ENCODE measurements at places on chromosomes 2 and 18. TPM values are rescaled to one million over a fixed set of nuclear protein-coding genes. Genes with fewer than 3 reads are reported as not detected.

The DAPL1 gene
- not detected for total RNA-seq

The AMER3 gene
- total RNA-seq = not detected

The DSG2 gene
- total RNA-seq = 0.53 TPM

The COBLL1 gene
- total RNA-seq = 0.05 TPM

The USP34 gene
- total RNA-seq = 91.1 TPM

The GRHL1 gene
- 0.48 TPM for total RNA-seq

The TET3 gene
- 17.0 TPM for total RNA-seq

The COLEC11 gene
- total RNA-seq = 0.34 TPM

The VAMP5 gene
- total RNA-seq = 85.3 TPM

The SERPINB11 gene
- not detected for total RNA-seq

The LYPD1 gene
- total RNA-seq = not detected

The SCYGR8 gene
- not detected for total RNA-seq

The RAB6C gene
- total RNA-seq = not detected

The TGFA gene
- not detected for total RNA-seq

The IMPACT gene
- total RNA-seq = 11.8 TPM

The SMC6 gene
- total RNA-seq = 33.2 TPM

The CXCR1 gene
- total RNA-seq = 0.53 TPM

The KCNG2 gene
- total RNA-seq = not detected
